ENCODE measurements at places on chromosomes 11 and 22.
A peak's percentile ranks its signal among the peaks of the same experiment; 100 is the strongest.

- no peak for DNase-seq
These were observed 49.1 kb downstream of the RCN1 start for GRCh38 chr11:32139896-32140520.

DNA sequence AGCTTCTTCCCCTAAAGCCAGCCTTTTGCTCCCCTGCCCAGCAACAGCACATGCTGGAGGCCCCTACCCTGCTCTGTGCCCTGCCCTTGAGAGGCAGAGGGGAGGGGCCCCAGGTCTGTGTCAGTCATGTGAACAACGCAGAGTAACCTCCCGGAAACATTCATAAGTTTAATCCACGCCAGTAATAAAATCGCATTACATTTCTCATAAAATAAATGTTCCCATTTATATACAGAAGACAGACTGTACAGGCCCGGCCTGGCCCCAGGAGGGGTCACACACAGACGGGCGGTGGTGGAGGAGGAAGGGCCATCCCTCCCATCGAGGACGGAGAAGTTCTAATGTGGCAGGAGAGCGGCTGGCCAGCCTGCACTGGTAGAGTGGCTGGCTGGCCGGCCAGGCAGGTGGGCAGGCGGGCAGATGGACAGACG, 39.5 kb downstream of the LMO1 start:
- DNase-seq, result no peak

- DNase-seq, result peak; percentile 75
These were observed 71.5 kb downstream of the SIK3 start for GRCh38 chr11:117026593-117027330.

- DNase-seq, result peak; percentile 95
These were observed 1.4 kb downstream of the CTTN start for GRCh38 chr11:70399681-70400112.

DNA sequence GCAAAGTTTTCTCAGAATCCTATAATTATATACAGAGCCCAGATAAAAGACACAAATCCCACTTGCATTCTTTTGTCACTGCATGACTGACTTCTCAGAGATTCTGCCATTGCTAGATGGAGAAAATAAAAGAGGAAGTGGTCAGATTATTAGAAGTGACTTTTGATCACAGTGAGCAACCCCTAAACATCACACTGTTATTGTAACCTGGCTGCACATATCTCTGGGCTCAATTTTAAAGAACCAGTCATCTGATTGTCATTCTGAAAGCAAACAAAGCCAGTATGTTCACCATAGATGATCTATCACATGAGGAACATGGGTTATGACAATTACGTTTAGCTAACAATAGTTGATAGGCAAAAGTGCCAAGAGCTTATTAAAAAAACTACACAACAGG, 47.8 kb downstream of the COPB1 start:
- DNase-seq, result peak; percentile 34

- DNase-seq, result no peak
These were observed 4.4 kb upstream of the PPARA start for GRCh38 chr22:46145896-46146295.

GRCh38 chr11:14687943-14688627, 44.5 kb downstream of the PDE3B start:
- DNase-seq, result no peak

- peak; percentile 91 for DNase-seq
These were observed 108.0 kb upstream of the CADM1 start for GRCh38 chr11:115612046-115612730.

Measured in fibroblast of skin of right biceps (primary cell).